ENCODE measurements at places on chromosomes 16 and 17.

- no peak for DNase-seq
These were observed 151.2 kb downstream of the ZNF423 start for GRCh38 chr16:49704586-49705155.

DNA sequence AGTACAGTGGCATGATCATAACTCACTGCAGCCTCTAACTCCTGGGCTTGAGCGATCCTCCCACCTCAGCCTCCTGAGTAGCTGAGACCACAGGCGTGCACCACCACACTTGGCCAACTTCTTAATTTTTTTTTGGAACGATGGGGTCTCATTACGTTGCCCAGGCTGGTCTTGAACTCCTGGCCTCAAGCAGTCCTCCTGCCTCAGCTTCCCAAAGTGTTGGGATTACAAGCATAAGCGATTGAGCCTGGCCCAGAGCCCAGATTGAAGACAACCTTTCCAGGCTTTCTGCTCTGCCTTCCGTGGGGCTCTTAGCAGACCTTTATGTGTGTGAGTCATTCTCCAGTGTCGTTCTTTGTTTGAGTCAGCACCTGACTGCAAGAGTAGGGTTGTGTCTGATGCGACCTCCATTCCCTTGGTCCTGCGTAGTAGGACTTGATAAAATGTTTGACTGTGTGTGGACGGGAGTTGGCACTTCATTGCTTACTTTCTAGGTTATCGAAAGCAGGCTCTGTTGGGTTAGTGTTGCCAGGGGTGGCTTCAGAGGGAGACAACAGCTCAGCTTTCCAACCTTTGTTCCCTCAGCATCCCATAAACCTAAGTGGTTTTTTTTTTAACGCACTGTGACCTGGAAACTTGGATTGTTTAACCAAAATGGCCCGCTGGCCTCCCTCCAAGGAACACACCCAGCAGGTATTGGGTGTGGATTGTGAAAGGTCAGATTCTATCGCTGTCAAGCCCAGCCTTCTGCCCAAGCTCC lies 26.4 kb downstream of the EEF2K start:
- DNase-seq, result no peak

DNA sequence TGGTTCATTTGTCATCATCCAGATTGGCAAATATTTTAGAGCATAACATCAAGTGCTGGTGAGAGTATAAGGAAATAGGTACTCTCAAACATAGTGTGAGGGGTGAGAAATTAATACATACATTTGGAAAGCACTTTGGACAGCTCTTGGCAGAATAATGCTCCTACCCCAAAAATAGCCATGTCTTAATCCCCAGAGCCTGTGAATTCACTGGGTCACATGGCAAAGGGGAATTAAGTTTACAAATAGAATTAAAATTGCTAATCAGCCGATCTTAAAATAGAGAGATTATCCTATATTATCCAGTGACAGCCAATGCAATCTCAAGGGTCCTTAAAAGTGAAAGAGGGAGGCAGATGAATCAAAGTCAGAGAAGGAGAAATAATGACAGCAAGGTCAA lies 38.8 kb upstream of the ANKFN1 start:
- no peak for DNase-seq

GRCh38 chr17:60741031-60741430 lies 63.4 kb downstream of the BCAS3 start:
- no peak for DNase-seq

- DNase-seq, result no peak
These were observed 4.8 kb downstream of the TNFAIP1 start for GRCh38 chr17:28340374-28340773.

DNA sequence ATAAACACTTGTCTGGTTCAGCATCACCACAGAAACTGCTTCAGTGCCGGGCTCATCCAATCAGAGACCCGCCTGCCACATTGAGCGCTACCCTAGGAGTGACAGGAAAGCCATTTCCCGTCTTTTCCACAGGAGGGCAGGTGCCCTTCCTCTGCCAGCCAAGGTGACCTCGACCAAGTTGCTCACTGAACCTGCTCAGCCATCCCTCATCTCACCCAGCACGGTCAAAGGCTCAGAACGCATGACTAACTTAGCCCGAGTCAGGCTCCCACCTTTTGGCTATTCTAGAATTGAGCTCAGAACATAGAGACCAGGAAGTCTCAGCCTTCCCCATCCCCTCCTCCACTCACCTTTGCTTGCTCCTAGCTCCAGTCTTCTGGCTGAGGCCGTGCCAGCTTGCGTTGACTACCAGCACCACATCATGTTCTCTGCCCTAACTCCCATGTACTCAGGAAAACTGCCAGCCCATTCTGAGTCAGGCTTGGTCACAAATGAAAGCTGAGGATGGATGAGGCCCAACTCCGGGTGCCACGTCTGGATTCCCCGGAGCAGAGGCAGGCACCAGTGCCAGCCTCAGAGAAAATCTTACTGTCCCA lies 15.6 kb downstream of the MRPS23 start:
- no peak for DNase-seq

GRCh38 chr17:8079291-8080207 lies 8.0 kb downstream of the ALOX12B start:
- peak; percentile 80 for DNase-seq

GRCh38 chr17:30559656-30560055 lies 82.4 kb downstream of the GOSR1 start:
- DNase-seq, result no peak

DNA sequence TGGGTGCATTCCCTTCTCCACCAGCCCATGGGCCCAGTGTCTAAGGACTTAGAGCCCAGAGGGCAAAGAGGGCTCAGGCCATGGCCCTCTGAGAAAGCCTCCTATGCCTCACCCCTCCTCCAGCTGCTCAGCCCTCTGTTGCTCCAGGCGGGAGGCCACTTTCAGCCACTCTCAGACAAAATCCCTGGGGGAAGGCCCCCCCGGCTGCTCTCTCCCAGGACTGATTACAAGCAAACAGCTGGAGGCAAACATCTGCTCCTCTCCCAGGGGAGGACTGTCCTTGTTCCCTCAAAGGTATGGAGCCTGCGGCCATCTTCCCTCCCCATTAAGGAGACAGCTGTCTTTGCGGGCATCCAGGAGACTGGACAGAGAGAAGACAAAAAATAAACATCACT lies 54.9 kb upstream of the DLX4 start:
- DNase-seq, result no peak

DNA sequence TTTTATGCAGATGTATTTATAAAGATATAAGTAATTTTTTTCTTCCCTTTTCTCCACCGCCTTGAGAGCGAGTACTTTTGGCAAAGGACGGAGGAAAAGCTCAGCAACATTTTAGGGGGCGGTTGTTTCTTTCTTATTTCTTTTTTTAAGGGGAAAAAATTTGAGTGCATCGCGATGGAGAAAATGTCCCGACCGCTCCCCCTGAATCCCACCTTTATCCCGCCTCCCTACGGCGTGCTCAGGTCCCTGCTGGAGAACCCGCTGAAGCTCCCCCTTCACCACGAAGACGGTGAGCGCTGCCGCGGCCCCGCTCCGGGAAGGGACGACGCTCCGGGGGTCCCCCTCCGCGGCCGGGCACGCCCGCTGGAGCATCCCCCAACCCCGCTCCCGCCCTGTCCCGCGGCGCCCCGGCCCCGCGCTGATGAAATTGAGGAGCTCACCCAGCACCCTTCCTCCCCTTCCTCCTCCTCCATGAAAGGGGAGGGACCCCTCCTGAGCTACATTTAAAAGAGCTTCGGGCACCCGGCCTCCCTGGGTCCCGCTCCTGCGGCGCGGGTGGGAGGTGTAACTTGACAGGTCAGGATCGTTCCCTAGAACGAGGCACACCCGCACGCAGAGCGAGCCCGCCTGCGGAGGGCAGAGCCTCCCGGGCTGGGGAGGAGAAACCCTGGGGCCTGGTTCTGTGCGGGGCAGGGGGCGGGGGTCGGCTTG lies 706 bp downstream of the HLF start:
- DNase-seq, result peak; percentile 10

DNA sequence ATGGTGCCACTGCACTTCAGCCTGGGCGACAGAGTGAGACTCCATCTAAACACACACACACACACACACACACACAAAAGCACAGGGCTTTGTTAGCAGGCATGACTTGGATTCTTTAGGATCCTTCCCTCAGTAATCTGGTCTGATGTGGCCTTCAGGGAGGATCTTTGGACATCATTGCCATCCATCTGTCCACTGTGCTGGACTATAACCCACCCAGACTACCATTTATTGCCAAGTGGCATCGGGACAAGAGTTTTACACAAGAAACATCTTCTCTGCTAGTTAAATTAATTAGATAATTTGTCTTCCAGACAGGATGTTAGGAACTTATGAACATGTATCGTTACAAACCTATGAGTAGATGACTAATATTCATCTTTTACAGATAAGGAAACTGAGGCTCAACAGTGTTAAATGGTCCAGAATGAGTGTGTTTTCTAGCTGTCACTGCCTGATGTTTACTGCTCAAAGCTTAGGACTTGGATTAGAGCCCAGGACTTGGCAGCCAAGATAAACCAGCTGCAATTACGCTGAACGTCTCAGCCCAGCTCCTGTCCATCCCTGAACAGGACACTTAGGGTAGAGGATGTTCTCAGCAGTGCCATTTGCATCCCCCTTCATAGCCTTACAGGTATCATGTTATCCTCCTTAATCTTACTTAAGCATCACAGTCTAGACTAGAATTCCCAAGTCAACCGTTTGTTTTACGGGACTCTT lies 285.8 kb downstream of the WWOX start:
- no peak for DNase-seq

- DNase-seq, result no peak
These were observed 4.4 kb upstream of the CARHSP1 start for GRCh38 chr16:8872967-8873865.

DNA sequence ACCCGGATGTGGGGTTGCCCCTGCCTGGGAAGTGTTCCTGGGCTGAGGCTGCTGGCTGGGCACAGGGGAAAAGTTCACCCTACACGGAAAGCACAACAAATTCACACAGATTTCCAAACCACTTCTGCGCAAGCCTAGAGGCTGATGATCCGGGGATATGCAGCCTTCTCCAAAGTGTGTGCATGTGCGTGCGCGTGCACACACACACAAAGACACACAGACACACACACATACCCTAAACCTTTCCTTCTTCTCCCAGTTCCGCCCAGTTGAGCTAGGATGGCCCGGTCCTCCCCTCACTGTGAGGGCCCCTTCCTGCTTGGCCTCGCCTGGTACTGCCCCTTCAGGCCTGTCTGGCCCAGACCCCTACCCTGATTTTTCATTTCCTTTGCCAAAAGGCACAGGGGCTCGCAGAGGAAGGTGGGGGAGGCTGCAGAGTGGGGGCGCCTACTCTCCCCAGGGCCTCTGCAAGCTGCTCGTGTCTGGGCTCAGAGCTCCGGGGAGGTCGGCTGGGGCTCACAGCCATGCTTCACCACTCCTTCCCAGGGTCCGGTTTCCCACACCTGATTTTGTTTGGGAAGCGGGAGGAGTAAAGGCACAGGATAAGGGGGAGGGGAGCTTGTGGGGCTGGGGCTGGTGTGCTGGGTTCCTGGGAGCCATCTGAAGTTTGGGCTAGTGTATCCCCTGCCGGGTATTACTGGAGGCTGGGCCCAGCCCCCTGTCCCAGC lies 144.7 kb downstream of the ENGASE start:
- DNase-seq, result no peak

DNA sequence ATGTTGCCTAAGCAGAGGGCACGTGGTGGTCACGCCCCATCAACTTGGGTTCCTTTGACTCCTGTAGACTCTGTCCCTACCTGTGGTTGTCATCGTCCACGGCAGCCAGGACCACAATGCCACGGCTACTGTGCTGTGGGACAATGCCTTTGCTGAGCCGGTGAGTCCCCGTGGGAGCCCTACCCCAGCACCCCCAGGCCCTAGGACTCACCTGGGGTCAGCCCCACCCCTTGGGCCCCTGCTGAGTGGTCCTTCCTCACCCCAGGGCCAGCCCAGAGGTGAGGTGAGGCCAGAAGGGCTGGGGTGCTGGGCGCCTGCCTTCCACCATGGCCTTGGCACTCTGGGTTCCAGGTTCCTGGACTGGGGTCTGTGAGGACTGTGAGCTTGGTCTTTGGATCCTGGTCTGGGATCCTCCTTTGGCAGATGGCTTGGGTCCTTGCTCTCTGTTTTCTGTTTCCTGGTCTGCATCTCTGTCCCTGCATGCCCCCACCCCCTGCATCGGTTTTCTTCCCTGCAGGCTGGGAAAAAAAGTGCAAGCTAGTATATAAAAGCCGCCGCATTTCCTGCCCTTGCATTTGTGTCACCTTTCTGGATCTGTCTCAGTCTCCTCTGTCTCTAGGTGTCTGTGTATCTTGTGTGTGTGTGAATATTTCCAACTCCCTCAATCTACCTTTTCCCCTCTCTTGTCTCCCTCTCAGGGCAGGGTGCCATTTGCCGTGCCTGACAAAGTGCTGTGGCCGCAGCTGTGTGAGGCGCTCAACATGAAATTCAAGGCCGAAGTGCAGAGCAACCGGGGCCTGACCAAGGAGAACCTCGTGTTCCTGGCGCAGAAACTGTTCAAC lies 17.5 kb downstream of the STAT5A start:
- no peak for DNase-seq

- no peak for DNase-seq
These were observed 4.9 kb upstream of the ZNF267 start for GRCh38 chr16:31868691-31869167.

DNA sequence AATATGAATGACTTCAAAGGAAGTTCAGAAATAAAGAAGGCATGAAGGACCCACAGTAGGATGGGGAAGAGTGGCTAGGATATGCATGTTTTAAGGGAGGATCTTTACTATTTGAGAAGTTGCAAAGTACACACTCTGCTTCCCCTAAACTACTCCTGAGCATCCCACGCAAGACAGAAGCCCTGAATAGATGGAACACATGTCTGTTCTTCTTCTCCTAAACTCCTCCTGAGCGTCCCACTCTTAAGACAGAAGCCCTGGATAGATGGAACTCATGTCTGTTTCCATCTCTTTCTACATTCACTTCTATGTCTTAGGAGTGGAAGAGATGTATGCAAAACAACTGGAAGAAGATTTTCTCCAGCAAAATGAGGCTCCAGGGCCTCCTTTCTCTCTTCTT lies 88.4 kb downstream of the VAT1L start:
- DNase-seq, result no peak
